ENCODE measurements at places on chromosomes 2 and 18.

DNA sequence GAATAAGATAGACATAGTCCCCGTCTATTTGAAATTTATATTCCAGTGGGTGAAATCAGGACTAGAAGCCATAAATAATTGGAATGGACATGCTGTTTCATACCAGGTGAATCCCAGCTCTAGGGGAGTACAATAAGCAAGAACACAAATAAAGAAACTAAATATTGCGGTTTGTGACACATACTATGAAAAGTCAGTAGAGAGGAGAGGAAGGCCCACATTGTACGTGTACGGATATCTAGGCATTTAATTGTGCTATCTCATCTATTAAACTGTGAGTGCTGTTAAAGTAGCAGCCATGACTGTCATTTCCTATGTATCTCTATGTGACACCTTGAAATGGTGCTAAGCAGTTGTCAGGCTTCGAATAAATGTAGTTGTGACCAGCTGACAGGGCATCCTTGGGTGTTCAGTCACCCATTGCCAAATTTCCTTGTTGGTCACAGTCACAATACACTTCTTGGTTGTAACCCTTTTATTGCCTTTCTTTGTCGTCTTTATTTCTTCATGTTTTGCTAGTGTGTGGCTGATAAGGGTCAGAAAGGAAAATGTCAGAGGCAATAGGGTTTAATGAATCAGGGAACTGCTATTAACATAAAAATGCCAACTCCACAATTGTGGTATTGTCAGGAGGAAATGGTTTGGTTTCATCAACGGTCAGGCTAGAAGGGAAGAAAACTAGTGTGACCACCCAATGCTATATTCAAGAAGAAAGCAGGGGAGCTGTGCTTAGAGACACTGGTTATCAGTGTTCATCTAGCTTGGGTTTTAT, 31.5 kb downstream of the CPO start:
- DNase-seq, result no peak

DNA sequence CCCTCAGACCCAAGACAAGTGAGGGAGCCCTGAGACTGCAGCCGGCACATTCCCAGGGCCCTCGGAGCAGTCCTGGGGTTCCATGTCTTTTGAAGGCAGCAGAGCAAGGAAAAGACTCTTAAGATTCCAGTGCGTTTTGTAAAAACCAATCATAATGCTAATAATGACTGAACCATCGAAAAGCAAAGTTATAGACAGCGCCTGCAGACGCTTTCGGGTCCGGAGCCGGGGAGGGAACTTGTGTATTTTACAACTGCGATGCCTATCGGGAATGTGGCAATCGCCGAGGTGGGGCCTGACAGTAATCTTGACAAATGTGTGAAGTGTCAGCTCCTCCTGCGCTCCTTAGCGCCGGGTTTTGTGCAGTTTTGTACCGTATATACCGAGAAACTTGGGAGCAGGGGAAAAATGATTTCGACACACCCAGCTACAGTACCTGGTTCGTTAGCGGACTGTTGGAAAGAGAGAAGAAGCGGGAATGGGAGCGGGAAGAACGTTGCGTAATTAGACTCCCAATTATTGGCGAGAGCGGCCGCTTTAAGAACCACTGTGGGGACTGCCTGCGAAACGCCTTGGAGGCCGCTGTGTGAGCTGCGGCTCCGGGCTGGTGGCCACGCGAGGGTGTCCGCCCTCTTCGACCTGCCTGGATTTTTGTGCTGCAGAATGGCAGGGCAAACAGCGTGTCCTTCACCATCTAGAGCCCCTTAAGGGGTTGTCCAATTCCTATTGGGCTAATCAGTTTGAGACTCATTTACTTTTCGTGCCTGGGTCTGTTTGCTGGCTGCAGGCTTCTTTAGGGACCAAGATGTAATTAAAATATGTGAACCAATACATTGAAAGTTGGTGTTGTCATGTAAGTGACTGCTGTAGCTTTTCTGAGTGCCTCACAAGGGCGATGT, 2.4 kb downstream of the EPAS1 start:
- DNase-seq, result no peak

- no peak for DNase-seq
Observed at GRCh38 chr2:18599509-18600254, 10.3 kb upstream of the NT5C1B start.

DNA sequence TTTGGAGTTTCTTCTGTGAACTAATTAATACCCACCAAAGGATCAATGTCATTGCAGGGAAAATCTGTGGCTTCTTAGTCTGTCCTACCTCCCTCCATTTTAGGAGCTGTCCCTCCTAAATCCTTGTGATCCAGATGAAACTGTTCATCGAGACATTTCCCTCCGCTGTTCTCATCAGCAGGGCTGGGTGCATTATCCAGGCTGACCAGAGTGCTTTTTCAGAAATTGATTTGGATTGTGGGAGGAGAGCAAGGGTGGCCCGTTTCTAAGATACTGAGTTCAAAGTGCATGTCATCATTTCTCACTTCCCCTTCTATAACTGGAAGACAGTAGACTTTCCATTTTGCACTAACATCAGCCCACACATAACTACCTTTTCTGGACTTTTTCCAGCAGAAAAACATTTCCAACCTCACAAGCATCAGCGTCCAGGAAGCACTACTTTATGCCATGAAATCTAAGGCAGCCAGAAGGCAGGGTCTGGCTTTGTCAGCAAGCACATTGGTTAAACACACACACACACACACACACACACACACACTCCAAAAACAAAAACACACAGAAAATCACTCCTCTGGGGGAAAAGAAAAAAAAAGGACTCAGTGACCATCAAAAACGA, 94.1 kb downstream of the ANKRD44 start:
- no peak for DNase-seq

DNA sequence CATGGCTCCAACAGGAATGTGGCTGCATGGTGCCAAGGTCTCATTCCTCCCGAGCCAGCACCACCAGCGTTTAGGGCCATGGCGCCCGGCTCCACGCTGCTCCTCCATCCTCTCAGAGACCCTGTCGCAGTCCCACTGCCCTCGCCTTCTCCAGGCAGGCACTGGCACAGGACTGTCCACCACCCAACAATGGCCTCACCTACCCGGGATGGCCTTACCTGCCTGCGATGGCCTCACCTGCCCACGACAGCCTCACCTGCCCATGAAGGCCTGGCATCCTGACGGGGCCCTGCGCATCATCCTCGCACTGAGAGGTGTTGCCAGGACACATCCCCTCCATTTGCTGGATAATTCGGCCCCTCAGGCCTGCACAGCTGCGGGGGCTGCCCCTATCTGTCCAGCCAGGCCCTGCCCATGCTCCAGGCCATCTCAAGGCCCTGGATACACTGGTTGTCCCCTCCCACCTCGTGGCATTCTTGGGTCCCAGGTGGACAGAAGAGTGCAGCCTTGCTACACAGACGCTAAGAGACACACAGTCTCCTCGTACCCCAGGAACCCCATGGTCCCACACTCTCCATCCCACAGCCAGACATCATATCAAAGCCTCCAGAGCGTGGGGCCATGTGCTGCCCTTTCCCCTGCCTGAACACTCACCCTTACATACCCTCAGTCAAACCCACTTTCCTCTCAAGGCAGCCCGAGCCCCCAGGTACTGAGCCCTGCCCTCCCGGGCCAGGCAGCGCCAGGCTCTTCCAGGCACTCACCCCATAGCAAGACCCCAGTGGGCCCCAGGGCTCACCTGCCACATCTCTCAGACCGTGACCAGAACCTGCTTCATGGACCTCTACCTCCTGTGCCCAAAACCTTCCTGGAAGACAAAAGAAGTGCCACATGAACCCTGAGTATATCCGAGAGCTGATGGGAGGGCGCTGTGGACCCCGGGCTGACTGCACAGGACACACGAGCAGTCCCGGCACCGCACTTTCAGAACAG, 268.6 kb downstream of the EIPR1 start:
- DNase-seq, result no peak

- no peak for DNase-seq
Observed at GRCh38 chr18:3269241-3269913, 7.4 kb downstream of the MYL12B start.

GRCh38 chr2:237647176-237648015, 20.0 kb downstream of the LRRFIP1 start:
- DNase-seq, result no peak

DNA sequence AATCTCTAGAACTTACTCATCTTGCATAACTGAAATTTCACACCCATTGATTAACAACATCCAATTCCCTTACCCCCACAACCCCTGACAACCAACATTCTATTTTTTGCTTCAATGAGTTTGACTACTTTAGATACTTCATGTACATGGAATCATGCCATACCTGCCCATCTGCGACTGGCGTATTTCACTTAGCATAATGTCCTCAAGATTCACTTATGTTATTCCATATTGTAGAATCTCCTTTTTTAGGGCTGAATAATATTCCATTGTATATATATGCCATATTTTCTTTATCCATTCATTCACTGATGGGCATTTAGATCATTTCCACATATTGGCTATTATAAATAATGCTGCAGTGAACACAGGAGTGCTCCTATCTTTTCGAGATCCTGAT, 13.8 kb downstream of the CTAGE1 start:
- no peak for DNase-seq

GRCh38 chr2:26035090-26035743, 1.3 kb downstream of the RAB10 start:
- DNase-seq, result no peak

DNA sequence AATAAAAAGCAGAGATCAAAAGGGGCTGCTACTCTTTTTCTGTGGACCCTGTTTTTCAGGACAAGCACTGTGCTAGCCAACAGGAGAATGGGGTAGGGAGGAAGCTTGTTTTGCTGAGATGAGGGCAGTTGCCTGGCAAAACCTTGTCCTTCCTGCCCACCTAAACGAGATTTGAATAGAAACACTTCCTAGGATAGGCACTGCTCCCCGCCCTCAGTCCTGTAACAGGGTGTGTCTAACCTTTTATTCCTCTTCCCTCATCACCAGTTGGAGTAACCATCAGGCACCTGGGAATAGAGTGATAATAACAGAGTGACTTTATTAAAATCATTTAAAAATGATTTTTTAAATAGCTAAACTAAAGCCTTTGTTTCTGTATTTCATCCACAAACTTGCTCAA, 368.8 kb downstream of the LNPK start:
- no peak for DNase-seq

- DNase-seq, result no peak
Observed at GRCh38 chr18:1708006-1708405, 803.3 kb downstream of the ADCYAP1 start.

DNA sequence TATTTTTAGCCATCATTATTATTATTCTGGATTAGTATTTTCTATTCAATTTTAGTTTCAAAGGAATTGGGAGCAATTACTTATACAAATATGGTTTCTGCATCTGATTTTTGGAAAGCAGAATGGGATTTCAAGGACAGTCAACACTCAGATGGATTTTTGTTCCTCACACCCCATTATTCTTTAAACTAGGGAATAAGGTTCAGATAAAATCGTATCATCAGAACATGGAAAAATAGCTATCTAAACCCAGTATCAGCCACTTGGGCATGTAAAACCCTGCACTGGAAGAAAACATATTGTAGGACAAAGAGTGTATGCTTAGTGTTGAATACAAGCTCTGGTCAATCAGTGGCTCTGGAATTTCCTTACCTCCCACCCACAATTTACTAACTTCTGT, 452.5 kb downstream of the ZNF516 start:
- DNase-seq, result no peak

- no peak for DNase-seq
Observed at GRCh38 chr2:200592406-200593075, 6.7 kb downstream of the AOX1 start.

DNA sequence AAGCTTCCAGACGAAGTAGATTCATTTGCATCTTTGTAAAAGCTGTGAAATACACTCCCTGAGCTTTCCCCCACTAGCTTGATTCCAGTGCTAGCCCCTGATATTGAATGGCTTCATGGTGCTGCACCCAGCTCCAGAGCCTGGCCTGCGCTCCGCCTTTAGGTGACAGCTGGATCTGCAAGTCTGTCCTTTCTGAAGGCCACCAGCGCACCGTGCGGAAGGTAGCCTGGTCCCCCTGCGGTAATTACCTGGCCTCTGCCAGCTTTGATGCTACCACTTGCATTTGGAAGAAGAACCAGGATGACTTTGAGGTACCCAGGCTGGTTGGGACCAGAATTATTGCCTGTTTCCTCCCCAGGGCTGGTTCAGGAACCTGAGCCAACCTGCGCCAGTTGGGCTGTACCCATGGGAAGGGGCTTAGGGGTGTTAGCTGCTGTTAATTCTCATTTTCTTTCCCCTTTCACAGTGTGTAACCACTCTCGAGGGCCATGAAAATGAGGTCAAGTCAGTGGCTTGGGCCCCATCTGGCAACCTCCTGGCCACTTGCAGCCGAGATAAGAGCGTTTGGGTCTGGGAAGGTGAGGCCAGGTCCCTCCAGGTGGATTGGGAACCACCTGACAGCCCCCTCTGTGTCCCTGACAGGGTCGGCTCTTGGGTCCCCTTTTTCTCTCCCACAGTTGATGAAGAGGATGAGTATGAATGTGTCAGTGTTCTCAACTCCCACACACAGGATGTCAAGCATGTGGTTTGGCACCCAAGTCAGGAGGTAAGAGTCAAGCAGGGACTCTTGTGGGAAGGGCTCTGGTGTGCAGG, 1.3 kb downstream of the CIAO1 start:
- no peak for DNase-seq

- no peak for DNase-seq
Observed at GRCh38 chr2:141534666-141535362, 596.0 kb downstream of the LRP1B start.

Data from stimulated activated CD8-positive, alpha-beta memory T cell treated with anti-CD3 and anti-CD28 coated beads, Interleukin-4, amount 100 ng/mL, for 1 hour (primary cell).